ENCODE measurements at places on chromosomes 3 and 15.

- H3K4me1 ChIP-seq, result no peaks in the 10 kb centered on the region
- peaks cover 18% of the 10 kb centered on the region for H3K27me3 ChIP-seq
- DNase-seq, result no peak
- H3K27ac ChIP-seq, result no peak overlapping the region
- H3K4me3 ChIP-seq, result no peak overlapping the region
Measured at GRCh38 chr3:46454209-46454595, 10.5 kb downstream of the LTF start.

- H3K4me3 ChIP-seq, result no peak overlapping the region
- H3K27ac ChIP-seq, result no peak overlapping the region
- no peak for DNase-seq
- peaks cover 3% of the 10 kb centered on the region for H3K36me3 ChIP-seq
- peaks cover 23% of the 10 kb centered on the region for H3K27me3 ChIP-seq
Measured at GRCh38 chr15:94064676-94065313, 166.6 kb upstream of the MCTP2 start.

GRCh38 chr3:63556401-63556800 lies 96.1 kb upstream of the SNTN start:
- H3K27me3 ChIP-seq, result no peaks in the 10 kb centered on the region
- no peak overlapping the region for H3K27ac ChIP-seq
- H3K4me1 ChIP-seq, result peaks cover 13% of the 10 kb centered on the region
- H3K36me3 ChIP-seq, result peaks cover 3% of the 10 kb centered on the region

DNA sequence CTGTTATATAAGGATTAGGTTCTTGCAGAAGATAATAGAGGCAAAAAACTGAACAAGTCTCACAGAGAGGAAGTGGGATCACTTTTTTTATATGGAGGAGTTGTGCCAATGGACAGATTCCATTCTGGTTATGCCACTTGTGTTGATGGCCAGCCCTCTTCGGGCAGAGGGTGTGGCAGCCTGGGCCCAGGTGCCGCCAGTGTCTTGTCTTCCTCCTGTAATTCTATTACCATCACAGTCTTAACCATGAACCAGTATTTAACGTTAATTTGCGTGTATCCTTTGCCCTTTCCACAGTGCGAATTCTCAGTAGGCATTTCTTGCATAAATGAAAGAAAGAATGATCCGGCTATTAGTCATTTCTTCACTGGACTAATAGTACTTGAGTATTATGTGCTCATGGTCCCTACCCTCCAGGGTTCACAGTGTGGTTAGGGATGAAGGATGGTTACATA lies 7.0 kb upstream of the USP4 start:
- no peak overlapping the region for H3K4me3 ChIP-seq
- DNase-seq, result no peak
- peaks cover 3% of the 10 kb centered on the region for H3K4me1 ChIP-seq
- H3K27me3 ChIP-seq, result no peaks in the 10 kb centered on the region

- peaks cover 33% of the 10 kb centered on the region for H3K4me1 ChIP-seq
- no peak overlapping the region for H3K27ac ChIP-seq
- no peaks in the 10 kb centered on the region for H3K27me3 ChIP-seq
- no peaks in the 10 kb centered on the region for H3K36me3 ChIP-seq
- DNase-seq, result no peak
Measured at GRCh38 chr3:173911446-173911845, 513.9 kb downstream of the NLGN1 start.

DNA sequence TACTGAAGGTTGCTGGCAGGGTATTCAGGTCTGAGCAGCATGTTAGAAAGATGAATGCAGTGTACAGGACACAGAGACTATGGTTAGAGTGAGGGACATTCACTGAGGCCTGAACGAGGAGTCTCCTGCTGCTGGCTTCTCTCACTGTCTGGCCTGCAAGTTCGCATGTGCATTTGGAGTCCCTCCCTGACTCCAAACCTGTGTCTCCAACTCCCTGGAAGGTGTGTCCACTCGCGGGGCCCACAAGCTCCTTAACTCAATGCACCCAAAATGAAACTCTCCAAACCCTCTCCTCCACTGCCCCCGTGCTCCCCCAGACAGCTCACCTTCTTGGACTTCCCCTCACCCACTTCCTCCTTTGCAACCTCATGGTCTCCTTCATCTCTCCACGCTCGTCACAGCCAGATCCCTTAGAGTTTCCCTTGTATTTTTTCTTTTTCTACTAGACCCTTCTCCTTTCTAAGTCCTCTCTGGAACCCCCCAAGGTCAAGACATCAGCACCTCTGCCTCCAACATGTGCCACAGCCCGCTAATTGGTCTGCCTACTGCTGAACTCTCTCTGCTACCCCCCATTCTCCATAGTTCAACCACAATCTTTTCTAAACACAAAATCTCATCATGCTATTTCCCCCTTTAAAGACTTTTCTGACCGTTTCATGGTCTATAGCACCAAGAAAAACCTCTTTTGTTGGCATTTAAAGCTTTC lies 58.3 kb downstream of the HES1 start:
- H3K4me3 ChIP-seq, result no peak overlapping the region
- peaks cover 17% of the 10 kb centered on the region for H3K4me1 ChIP-seq
- no peaks in the 10 kb centered on the region for H3K36me3 ChIP-seq

- no peak overlapping the region for H3K4me3 ChIP-seq
- no peaks in the 10 kb centered on the region for H3K4me1 ChIP-seq
- H3K36me3 ChIP-seq, result no peaks in the 10 kb centered on the region
- DNase-seq, result no peak
- H3K27me3 ChIP-seq, result peaks cover 9% of the 10 kb centered on the region
- no peak overlapping the region for H3K27ac ChIP-seq
Measured at GRCh38 chr3:195056506-195056905, 214.5 kb downstream of the XXYLT1 start.

DNA sequence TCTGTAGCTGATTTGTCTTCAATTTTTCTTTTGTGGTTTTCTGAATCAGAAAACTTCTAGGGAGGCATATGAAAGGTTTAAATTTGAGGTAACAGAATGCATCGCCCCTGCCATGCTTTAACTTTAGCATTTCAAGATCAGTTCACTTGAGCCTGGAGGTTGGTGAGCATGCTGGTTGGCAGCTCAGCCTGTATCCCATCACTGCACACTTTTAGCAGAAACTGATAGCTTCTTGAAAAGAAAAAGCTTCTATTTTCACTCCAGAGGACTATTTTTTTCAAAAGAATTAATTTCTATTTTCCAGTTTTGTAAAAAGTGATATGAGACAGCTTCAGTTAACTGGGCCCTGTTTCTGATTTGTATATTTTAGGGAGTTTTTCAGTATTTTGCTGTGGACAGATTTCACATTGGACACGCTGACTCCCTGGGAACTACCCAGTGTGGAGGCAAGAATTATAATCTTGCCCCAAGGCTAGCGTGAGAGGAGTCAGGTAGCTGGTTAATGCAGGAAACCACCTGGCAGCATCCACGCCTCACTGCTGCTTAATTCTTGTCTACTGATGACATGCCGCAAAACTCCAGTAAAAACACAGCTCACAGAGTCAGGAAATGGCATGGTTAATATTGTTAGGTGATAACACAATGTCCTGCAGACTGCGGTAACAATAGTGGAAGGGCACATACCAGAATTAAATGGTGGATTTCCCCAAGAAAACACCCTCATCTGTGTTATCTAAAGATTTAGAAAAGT lies 71.4 kb downstream of the DUT start:
- H3K4me1 ChIP-seq, result no peaks in the 10 kb centered on the region
- DNase-seq, result no peak
- H3K4me3 ChIP-seq, result no peak overlapping the region
- no peaks in the 10 kb centered on the region for H3K36me3 ChIP-seq
- H3K27ac ChIP-seq, result no peak overlapping the region

DNA sequence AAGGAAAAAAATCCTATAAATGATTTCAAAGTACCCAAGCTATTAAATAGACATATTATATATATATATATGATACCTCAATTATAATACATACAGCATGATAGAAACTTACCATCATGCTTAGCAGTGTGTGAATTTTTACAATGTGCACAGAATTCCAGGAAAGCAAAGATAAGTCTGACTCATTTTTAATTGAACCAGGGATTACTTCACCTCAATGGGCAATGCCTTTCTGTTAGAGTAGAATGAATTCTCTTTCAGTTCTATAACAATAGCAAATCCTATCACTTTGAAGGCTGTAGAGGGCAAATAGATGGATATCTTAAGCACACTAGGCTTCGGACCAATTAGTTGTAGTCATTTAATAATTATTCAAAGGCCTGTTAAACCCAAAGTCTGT lies 54.8 kb upstream of the P3H2 start:
- peaks cover 10% of the 10 kb centered on the region for H3K27me3 ChIP-seq
- DNase-seq, result no peak
- peaks cover 6% of the 10 kb centered on the region for H3K4me1 ChIP-seq
- H3K4me3 ChIP-seq, result no peak overlapping the region
- H3K27ac ChIP-seq, result no peak overlapping the region

DNA sequence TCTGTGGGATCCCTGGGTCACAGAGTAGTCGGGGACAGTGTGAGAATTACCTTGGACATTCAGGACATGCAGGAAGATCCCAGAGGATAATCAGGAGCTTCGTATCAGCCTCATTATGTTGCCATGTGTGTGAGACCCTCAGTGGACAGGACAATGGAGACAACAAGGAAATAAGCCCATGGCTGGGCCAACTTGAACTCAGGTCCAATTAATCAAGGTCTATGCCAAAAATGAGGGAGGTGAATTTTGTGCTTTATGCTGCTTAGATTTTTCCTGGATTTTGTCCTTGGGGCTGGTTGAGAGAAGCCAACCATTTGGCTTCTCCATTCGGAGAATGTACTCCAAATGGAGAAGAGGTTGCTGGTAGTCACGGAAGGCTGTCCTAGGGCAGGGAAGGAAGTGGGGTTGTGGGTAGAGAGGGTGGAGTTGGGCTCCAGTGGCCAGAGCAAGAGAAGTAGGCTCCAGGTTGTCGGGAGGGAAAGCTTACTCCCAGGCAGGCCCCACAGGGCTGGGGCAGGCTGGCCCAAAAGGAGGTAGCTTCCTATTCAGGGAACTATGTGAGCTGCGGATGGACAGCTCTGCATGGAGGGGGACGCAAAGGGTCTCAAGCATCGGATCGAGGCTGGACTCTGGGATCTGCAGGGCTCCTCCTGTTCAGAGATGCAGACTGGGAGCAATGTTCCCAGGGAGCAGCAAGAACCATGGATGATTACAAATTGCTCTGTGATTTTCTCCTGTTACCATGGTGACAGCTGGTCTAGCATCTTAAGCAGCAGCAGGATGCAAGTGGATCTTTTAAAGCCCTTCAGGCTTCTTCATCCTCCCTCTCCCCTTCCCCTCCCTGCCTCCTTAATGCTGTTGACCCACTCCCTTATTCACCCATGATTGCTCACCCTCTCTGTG lies 91.1 kb downstream of the WNT7A start:
- no peak for DNase-seq
- H3K27me3 ChIP-seq, result peaks cover 37% of the 10 kb centered on the region
- H3K4me3 ChIP-seq, result no peak overlapping the region
- H3K36me3 ChIP-seq, result no peaks in the 10 kb centered on the region

DNA sequence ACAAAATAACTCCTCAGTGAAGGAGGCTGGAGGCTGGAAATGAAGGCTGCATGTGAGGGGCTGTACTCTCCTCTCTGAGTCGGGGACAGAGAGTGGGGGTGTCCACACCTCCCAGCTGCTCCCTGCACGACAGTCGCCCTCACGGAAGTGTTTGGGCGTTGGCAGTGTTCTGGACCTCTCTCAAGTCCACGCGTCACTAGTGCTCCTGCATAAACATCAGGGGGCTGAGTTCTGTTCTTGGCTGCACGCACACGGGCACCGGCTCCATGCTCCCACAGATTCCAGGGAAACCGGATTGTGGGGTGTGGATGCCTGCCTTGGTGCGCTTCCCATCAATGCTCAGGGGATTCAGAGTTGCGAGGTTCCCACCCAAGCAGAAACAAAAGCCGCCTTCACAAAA lies 7.4 kb downstream of the RASGRF1 start:
- H3K4me3 ChIP-seq, result no peak overlapping the region
- H3K36me3 ChIP-seq, result no peaks in the 10 kb centered on the region
- H3K4me1 ChIP-seq, result no peaks in the 10 kb centered on the region
- DNase-seq, result no peak
- H3K27me3 ChIP-seq, result peaks cover 76% of the 10 kb centered on the region

DNA sequence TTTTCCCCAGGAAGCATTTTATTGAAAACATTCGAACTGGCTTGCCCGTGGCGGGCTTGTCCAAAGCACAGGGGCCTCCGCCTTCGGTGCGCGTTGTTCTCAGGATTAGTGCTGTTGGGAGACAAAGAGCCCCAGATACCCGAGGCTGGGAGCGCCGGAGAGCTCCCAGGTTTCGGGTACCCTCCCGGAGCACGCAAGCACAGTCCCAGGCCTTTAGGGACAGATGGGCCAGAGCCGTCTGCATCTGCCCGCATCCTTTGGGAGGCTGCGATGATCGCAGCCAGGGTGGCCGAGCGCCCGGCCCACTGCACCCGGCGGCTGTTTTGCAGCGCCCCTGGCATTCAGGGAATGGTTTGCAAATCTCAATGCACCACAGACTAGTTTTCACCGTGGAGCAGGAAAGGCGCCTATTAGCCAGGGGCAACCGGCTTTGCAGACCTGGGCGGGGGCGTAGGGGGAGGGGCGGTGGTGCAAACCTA lies 5.0 kb upstream of the FEZF2 start:
- no peak overlapping the region for H3K27ac ChIP-seq
- DNase-seq, result no peak
- H3K36me3 ChIP-seq, result no peaks in the 10 kb centered on the region
- no peak overlapping the region for H3K4me3 ChIP-seq
- H3K27me3 ChIP-seq, result peaks cover 98% of the 10 kb centered on the region
- peaks cover 2% of the 10 kb centered on the region for H3K4me1 ChIP-seq

GRCh38 chr3:100027321-100027720 lies 87.0 kb downstream of the FILIP1L start:
- no peak overlapping the region for H3K27ac ChIP-seq
- H3K27me3 ChIP-seq, result no peaks in the 10 kb centered on the region
- H3K4me3 ChIP-seq, result no peak overlapping the region
- no peaks in the 10 kb centered on the region for H3K36me3 ChIP-seq
- peaks cover 9% of the 10 kb centered on the region for H3K4me1 ChIP-seq
- DNase-seq, result no peak

DNA sequence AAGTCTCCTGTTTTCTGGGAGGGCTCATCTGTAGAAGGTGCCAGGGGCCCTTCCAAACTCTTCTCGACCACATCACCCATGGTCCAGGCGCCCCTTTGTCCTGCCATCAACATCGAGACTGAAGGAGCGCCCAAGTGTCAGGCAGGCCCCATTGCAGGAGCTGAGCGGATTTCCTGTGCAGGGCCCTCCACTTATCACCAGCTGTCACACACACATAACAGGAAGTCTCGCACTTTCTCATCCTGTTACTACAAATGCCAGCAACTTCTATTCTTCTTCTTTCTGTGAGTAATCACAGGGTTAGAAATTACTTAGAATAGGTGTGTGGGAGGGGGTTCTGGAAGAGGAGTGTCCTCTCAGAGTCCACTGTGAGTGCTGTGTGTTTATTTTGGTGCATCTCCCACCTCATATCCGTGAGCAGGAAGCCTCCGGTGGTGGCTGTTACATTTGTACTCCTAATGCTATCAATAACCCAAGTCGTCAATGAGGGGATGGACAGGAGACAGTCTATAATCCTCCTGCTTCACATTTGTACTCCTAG lies at the start of gene KLHL6:
KLHL6 (minus strand) TSS at position 166 of the 541 bp plus-strand sequence; CDS start at position 113, 53 bp downstream.
- H3K27ac ChIP-seq, result no peak within 1 kb of the TSS
- DNase-seq, result no peak
- peaks cover 4% of the 10 kb centered on the region for H3K27me3 ChIP-seq

GRCh38 chr15:69610277-69610676 lies 157.7 kb downstream of the RPLP1 start:
- H3K36me3 ChIP-seq, result peaks cover 1% of the 10 kb centered on the region
- H3K27ac ChIP-seq, result no peak overlapping the region
- no peak for DNase-seq
- H3K4me3 ChIP-seq, result no peak overlapping the region

- H3K27ac ChIP-seq, result no peak overlapping the region
- no peak for DNase-seq
- H3K36me3 ChIP-seq, result no peaks in the 10 kb centered on the region
- peaks cover 20% of the 10 kb centered on the region for H3K4me1 ChIP-seq
Measured at GRCh38 chr15:69145694-69146492, 14.5 kb upstream of the GLCE start.
